ENCODE measurements at places on chromosomes 12 and 14.

DNA sequence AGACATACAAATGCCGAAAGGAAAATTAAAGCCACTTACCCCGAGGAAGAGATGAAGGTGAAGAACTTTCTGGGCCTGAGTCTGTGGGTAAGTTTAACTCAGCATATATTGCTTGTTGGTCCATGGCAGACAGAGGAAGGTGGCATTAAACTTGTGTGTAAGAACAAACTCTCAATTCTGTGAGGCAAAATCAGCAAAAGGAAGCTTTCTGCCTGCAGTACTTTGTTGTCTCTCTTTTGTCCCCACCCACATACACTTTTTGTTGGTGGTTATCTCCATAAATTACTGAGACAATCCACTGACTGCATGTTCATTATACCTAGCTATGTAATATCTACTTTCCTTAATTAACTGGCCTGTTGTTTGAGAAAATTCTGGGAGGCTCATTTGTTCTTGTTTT is at the start of gene KLRB1:
Gene KLRB1 (minus strand): TSS at position 201 of the 400 bp plus-strand sequence. CDS start 77 bp downstream, at position 124.
- DNase-seq, result no peak

DNA sequence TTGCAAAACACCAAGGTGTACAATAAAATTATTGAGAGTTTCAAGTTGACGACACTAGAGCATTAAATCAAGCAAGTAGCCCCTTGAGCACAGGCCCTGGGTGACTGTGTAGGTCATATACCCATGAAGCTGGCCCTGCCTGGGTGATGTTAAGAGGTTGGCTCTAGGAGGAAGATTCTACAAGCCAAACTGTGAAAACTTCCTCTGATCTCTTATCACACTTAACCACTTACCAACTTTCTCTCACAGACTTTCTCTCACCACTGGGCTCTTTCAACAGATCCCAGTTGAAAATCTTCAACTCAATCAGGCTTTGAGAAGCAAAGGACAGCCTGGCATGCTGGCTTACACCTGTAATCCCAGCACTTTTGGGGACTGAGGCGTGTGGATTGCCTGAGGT is 186.9 kb upstream of the BTG1 start:
- DNase-seq, result no peak

- DNase-seq, result no peak
Observed at GRCh38 chr12:31496257-31496656, 94.7 kb downstream of the DENND5B start.

- no peak for DNase-seq
Observed at GRCh38 chr12:125434936-125435443, 369.8 kb downstream of the AACS start.

GRCh38 chr12:108589028-108589839 is 8.7 kb downstream of the TMEM119 start:
- no peak for DNase-seq

DNA sequence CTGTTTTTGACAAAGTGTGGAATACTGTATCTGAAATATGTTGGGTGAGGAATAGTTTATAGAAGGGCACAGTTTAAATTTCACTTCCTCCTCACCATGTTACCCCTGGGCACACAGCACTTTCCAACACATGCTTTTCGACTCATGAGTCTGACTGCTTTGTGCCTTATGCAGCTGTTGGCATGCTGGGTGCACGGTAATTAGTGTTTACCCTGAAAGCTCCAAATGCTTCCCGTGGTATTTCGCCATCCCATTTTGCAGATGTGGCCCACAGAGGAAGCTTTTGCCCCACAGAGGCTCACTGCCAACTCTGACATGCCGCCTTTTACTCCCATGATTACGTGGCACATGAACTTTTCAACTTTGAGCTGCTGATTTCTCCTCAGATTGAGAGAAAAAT is 168.6 kb downstream of the PRKCH start:
- no peak for DNase-seq

GRCh38 chr14:104982548-104983230 is 2.9 kb upstream of the CLBA1 start:
- no peak for DNase-seq

GRCh38 chr12:1719139-1719538 is 28.3 kb downstream of the ADIPOR2 start:
- no peak for DNase-seq

DNA sequence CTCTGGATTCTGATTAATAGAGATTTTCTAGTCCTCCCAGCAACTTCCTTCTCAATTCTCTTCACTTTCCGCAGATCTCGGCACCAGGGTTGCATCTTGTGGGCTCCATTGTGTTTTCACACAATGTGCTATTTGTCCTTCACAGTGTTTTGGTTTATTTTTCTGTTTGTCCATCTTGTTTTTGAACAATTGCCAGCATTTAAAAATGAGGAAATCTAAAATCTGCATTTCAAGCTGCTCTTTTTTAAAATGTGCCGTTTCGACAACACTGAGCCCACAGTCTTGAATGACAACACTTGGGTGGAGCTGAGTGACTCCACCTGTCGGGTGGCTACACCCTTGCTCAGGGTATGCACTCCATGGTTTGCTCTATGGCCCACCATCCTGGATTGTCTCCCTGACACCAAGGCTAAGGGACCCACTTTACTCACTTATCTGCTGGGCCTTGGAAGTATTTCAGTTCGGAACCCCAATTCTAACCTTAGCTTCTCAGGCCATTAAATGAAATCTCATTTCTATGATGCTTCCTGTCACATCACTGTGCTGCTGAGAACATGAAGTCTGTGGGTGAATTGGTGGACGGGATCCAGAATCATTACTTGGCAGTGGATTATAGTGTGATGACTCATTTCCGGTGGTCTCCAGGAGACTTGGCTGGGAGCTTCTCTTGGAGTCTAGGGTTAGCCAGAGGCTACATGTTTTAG is 3.4 kb upstream of the MYRFL start:
- DNase-seq, result no peak

GRCh38 chr12:120413901-120414695 is 23.8 kb upstream of the COX6A1 start:
- DNase-seq, result no peak

DNA sequence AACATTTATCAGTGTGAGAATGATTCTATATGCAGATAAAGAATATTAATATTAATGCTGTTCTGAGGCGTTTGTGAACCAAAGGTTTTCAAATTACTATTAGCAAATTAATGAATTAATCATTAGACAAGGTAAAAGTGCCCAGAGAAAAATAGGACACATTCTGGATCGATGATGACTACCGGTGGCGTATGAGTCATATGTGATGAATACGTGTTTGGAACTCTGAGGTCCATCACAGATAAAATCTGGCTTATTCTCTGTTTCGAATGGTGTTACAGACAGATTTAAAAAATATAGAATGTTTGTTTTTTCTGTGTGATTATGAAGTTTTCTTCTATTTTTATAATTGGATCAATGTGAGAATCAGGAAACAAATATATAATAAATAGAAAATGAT is 79.2 kb upstream of the RTL1 start:
- DNase-seq, result no peak

- no peak for DNase-seq
Observed at GRCh38 chr12:52651726-52652261, at the start of gene KRT2. KRT2 (minus strand) TSS chr12:52652211; CDS start chr12:52652142, 69 bp downstream.

- no peak for DNase-seq
Observed at GRCh38 chr14:92546347-92547053, 32.9 kb downstream of the RIN3 start.

GRCh38 chr12:56206452-56207166 is 15.1 kb downstream of the RNF41 start:
- DNase-seq, result no peak

- no peak for DNase-seq
Observed at GRCh38 chr14:101289230-101289690, 272.0 kb upstream of the DIO3 start.

Measured in activated T-helper 1 cell treated with anti-CD3 and anti-CD28 coated beads, Interleukin-2, amount 50 U/mL, for 16 hours (primary cell).